ENCODE measurements at places on chromosomes 1 and 21.
A peak's percentile ranks its signal among the peaks of the same experiment; 100 is the strongest.

GRCh38 chr1:201905234-201905890, 16.7 kb downstream of the SHISA4 start:
- no peak for DNase-seq

- no peak for DNase-seq
Observed at GRCh38 chr1:156121457-156121856, 6.9 kb downstream of the LMNA start.

GRCh38 chr21:15227919-15228318, 163.1 kb upstream of the NRIP1 start:
- DNase-seq: no peak

DNA sequence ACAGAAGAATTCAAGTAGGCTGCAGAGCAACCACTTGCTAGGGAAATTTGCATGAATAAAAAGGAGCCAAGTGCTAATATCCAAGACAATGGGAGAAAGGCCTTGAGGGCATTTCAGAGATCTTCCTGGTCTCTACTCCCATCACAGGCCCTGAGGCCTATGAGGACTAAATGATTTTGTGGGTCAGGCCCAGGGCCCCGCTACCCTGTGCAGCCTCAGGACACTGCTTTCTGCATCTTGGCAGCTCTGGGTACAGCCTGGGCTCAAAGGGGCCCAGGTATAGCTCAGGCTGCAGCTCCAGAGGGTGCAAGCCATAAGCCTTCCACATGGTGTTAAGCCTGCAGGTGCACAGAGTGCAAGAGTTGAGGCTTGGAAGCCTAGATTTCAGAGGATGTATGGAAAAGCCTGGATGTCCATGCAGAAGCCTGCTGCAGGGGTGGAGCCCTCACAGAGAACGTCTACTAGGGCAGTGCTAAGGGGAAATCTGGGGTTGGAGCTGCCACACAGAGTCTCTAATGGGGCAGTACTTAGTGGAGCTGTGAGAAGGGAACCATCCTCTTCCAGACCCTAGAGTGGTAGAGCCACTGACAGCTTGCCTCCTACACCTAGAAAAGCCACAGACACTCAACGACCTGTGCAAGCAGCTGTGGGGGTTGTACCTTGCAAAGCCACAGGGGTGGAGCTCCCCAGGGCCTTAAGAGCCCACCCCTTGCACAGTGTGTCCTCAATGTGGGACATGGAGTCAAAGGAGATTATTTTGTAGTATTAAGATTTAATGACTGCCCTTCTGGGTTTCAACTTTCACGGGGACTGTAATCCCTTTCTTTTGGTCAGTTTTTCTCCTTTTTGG, 13.7 kb upstream of the ACTRT2 start:
- no peak for DNase-seq

DNA sequence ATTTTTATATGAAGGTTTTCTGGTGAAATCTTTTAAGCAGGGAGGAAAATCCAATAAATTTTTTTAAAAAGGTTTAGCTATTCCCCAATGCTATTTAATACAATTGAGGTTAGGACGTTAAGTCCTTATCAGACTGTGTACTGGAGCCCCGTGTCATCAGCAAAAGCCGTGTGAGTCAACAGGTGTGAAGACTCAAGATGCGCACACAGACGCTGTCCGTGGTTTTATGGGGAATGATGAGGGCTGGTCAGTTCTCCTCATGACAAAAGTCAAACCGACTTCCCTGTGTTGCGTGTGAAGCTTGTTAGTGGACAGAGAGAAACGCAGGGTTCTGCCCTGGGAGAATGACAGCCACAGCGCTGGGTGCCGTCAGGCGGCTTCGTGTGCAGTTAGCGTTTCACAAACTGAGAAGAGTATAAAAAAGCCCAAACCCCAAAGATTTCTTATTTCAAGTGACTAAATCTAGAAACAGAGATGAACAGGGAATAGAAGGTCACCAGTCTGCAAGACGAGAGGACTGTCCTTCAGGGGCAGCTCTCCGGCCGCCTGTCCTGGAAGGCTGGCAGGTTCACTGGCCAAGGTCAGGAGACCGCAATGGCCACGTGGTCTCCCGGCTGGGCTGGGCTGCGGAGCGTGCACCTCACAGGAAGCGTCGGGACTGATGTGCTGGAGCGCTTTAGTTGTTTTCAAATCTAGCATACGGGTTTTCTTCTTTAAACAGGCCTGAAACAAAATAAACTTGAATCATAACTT, 22.4 kb downstream of the PTTG1IP start:
- no peak for DNase-seq

DNA sequence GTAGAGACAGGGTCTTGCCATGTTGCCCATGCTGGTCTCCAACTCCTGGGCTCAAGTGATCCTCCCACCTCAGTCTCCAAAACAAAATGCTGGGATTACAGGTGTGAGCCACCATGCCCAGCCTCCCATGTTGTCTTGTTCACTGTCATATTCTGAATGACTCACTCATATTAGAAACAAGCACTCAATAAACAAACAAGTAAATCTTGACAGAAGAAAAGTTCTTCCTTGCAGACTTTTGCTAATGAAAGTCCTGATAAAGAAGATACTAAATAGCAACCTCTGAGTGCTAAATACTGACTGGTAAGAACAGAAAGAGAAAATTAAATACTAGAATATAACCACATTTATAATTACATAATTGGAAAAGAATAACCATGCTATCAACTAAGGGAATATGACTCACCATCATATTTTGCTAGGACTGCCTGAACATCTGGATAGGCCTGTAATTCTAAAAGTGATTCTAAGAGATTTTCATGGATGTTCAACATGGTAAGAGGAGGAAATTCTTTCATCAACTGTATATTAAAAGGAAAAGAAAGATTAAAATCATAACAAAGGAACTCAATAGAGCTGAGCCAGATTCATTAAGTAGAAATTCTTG, 37.3 kb downstream of the ST7L start:
- peak; percentile 24 for DNase-seq

GRCh38 chr1:62424411-62424810, 12.4 kb upstream of the USP1 start:
- DNase-seq: no peak

DNA sequence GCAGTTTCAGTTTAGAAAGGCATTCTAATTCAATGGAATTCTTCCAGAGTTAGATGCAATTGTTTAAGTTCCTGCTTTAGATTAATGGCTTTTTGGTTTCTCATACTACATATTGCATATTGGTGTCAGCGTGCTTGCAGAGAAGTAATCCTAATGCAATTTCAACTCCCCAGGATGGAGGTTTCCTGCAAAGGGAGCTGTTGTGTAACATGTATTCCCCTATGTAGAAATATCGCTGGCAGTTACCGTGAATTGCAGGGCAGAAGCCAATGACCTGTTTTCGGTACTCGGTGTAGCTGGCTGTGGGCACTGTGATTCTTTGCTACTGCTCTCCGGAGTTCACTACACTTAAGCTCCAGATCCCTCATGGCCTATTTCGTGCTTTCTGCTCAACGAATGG, 256.1 kb upstream of the PTBP2 start:
- no peak for DNase-seq

DNA sequence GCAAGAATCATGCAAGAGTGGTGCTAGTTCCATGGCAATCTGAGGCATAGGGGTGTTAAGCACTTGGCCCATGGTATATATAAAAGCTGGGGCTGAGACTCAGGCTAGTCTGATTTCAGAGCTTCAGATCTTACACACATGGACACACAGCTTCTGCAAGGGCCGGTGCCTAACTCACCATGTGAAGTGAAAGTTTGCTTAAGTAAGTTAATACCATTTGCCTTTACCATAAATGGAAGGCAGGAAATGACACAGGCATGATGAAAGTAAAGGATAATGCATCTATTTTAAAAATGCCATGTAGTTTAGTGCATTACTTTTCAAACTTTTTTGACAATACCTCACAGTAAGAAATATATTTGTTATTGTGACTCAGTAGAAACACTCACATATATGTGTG, 122.6 kb downstream of the KCNJ6 start:
- DNase-seq: peak; percentile 56

DNA sequence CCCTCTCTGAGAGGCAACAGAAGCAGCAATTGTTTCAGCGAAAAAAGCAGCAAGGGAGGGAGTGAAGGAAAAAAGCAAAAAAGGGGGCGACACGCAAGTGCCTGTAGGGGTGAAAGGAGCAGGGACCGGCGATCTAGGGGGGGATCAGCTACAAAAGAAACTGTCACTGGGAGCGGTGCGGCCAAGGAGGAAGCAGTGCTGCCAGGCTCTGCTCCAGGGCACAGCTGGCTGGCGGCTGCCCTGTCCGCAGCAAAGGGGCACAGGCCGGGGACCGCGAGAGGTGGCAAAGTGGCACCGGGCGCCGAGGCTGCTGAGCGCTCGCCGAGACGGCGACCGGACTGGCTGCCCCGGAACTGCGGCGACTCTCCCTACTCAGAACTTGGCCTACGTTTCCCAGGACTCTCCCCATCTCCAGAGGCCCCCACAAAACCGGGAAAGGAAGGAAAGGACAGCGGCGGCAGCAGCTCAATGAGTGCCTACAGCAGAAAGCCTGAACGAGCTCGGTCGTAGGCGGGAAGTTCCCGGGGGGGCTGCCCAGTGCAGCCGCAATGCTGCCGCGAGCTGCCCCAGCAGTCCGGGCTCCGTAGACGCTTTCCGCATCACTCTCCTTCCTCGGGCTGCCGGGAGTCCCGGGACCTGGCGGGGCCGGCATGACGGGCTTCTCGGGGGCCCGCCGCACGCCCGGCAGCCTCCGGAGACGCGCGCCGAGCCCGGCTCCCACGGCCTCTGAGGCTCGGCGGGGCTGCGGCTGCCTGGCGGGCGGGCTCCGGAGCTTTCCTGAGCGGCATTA, 1.0 kb upstream of the CDKN2C start:
- DNase-seq: peak; percentile 44

DNA sequence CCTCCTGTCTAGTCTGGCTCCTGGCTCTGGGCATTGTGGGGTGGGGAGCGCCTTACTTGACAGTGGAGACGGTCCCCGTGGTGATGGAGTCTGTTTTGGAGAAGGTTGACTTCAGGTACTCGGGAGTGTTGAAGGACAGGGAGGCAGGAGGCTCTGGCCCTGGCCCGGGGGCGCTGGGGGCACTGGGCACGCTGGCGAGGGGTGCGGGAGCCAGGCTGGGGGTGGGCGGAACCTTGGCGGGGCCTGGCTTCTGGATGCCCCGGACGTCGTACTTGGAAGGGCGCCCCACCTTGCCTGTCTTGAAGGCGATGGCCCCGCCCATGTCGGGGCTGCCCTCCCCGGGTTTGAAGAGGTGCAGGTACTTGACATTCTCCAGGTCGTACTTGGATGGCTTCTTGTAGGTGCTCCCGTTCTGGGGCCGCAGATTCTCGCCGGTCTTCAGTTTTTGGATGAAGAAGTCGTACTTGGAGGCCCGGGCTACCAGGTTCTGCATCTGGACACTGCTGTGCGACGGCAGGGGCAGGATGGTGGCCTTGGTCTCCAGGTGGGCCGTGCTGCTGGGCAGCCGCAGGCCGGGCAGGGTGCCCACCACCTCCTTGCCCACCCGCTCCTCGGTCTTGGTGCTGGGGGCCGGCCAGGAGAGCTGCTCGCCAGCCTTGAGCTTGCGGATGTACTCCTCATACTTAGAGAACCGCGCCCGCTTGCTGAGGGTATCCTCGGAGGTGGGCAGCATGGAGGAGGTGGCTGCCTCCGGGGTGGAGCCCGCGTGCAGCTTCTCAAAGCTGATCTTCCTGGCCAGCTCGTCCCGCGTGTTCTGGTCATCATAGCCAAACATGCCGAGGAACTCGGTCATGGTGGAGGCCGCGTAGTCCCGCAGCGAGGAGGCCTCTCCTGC, 136.6 kb downstream of the CASZ1 start:
- no peak for DNase-seq

- DNase-seq: no peak
Observed at GRCh38 chr21:39714331-39714730, 30.7 kb upstream of the IGSF5 start.

DNA sequence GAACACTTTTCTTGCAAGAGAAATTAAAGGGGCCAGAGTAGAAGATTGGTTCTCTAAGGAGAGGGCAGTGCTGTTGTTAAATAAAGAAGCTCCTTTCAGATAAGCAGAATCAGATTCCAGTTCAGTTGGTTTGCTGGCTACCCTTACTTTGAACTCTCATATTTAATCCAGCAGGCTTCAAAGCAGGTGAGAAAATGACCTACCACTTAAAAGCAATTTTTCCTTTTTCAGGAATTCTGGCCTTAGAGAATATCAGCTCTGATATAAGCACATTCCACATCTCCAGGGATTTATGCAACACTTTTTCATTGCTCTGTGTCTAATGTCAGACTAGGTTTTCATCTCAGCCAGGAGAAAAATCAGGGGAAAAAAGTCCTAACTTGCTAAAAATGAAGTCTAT, 28.7 kb downstream of the WNT2B start:
- DNase-seq: no peak

DNA sequence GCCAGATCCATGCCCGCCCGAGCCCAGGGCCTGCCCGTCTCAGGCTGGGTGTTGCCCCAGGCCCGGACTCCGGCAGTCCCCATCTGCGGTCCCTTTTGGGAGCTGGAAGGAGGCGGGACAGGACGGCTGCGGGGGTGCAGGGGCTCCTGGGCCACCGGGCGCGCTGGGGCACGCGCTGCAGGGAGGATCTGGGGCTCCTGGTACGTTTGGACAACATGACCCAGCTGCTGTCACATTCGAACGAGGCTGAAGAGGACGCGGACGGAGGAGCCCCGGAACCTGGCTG, 6.6 kb upstream of the CALML6 start:
- DNase-seq: no peak

GRCh38 chr1:46020010-46020409, 112.4 kb downstream of the PIK3R3 start:
- DNase-seq: no peak

GRCh38 chr21:42527127-42527488, 13.5 kb downstream of the SLC37A1 start:
- no peak for DNase-seq

GRCh38 chr1:229229721-229230139, 41.2 kb upstream of the RAB4A start:
- DNase-seq: no peak

- peak; percentile 96 for DNase-seq
Observed at GRCh38 chr21:25573409-25574206, 33.7 kb downstream of the MRPL39 start.

GRCh38 chr21:16492356-16492755, 762.6 kb downstream of the USP25 start:
- no peak for DNase-seq

- peak; percentile 13 for DNase-seq
Observed at GRCh38 chr1:158186180-158186579, 5.5 kb downstream of the CD1D start.

Data from iris pigment epithelial cell (primary cell).